ENCODE measurements at places on chromosomes 5 and 9.

DNA sequence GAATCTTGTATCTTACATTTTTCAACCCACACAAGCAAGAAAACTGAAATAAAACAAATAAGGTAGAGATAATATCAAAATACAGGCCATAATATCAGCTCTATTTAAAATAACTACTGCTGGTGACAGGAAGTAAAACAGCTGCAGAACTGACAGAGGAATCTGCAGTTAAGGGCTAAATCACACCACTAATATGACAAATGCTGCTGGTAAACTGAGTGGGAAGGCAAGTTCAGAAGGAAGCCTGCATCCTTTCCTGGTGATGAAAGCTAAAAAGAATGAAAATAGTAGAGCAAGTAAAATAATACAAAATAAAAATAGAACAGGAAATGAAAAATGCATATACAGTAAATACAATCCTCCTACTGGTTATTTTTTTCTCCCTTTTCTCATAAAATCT, 1293.7 kb upstream of the C9orf72 start:
- no peak for DNase-seq

DNA sequence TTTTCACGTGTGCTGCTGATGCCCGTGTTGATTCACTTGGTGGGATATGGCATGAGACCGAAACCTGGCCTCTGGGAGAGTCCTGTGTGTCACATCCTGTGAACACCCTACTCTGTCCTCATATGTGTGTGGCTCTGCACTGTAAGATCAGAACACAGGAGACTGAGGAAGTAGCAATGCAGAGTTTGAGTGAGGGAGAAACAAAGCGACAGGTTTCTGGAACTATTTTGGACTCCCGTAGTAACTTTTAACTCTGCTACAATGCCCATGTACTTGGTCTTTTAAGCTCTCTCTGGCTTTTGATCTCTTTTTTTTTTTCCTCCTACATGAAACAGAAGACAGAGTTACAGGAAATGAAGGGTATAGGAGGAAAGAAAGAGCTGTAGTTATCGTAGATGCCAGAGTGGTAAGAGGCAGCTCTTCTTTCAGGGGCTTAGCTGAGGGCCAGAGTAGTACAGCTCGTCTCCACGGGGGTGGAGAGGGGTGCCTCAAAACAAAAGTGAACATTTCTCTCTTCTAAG, 26.6 kb downstream of the GRAMD2B start:
- peak; percentile 37 for DNase-seq

- no peak for DNase-seq
These were observed 28.5 kb upstream of the NKD2 start for GRCh38 chr5:980001-980588.

GRCh38 chr9:36141288-36141687, 4.8 kb downstream of the GLIPR2 start:
- DNase-seq, result no peak

DNA sequence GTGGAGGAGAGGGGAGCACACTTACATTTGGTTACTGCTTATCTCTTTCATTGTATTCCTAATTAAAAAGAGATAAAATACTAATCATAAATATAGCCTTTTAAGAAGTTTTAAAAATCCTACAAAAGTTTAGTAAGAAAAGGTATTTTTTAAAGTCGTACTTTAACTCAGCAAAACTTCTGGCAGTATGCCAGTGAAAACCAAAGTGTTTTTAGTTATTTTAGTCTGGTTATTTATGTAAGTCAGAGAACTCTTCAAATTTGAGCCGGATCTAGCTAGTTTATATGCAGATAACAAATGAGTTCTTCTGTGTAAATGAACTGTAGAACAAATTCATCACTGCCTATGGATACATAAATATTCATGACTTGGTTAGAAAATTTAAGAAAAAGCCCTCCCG, 36.5 kb upstream of the ANKDD1B start:
- no peak for DNase-seq

DNA sequence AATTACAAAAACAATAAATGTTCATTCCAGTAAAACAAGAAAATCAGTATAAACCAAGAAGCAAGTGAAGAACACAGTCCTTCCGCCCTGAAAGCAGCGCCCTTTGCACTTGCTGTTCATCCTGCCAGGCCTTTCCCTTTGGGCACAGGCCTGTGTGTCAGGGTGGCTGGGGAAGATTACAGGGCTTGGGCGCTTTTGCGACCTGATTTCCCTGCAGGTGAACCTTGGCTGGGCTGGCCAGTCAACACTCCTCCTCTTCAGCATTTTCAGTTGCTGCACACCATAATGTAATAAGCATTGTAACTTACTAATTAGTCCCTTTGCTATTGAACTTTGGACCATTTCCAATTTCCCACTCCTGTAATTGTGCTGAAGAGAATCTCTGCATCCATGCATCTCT, 38.6 kb upstream of the TDRD7 start:
- no peak for DNase-seq

DNA sequence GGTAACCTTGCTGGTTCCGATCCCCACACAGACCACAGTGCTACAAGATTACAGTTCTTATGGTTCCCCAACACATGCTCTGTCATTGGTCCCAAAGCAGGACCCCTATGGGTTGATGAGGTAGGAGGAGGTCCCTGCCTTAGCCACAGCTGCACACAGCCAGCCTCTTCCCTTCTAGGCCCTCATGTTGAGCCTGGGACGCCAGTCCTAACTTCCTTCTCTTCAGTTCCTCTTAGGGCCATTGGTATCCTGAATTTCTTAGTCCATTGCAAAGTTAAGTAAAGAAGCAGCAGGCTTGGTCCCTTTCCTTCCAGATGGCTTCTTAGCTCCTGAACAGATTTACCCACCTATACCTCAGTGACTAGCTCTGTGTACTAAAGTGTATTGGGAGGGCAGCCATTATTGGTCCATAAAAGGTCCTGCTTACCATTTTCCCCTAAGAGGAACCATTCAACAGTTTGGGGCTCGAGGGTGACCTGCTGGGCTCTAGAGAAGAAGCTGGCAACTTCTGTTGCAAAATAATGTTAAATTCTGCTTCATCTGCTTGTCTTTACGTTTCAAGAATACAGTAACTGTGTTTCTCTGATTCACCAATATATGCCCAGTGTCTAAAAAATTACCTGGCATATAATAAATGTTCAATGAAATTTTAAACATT, 50.2 kb downstream of the PDCD1LG2 start:
- DNase-seq, result no peak

- DNase-seq, result no peak
These were observed 48.7 kb downstream of the TNC start for GRCh38 chr9:115069302-115069701.

DNA sequence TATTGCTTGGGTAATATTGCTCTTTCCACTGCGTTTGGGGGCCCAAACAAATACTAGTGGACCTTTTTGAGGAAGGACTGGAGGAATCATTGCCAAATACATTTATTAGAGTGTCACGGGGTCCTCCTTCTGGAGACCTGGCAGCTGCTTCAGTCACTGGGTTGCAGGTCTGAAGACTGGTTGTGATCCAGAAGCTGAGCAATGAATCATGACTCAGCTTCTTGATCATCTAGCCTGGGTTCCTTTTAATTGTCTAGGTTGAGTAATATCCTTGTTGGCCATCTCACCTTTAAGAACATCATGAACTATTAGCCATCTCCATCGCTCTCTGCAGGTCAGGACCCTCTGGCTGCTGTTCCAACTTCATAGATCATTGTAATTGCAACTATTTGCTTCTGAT, 15.4 kb upstream of the UBAP1 start:
- no peak for DNase-seq

DNA sequence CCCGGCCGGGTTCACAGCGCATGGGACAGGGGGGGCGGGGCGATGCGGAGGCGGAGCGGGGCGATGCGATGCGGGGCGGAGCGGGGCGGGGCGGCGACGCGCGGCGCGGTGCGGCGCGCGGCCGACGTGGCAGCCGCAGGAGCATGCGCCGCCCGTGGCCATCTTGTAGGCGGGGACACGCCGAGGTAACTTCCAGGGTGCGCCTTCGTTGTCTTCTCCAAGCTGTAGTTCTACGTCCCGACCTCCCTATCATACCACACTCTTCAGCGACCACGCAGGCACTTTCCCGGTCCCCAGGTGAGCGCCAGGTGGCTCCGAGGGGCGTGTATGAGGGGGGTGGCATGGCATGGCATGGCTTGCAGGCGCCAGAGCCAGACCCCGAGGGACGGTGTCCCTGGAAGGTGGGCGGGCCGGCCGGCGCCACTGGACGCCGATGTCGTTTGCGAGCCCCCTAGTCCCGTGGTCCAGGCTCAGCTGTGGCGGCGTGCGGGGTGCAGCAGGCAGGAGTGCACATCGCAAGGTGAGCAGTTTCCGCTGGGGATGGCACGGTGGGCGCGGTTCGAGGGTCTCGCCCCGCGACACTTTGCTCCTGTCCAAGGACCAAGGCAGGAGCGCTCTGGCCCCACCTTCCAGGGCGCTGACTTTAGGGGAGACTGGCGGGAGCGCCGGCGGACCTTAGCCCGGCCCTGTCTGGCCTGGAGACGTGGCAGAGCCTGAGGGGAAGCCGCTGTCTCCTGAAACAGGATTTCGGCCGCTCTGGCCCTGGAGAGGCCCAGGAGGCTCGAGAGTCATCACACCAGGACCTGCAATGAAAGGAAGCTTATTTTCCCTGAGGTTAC, at the start of gene PRRC1:
PRRC1 (plus strand) TSS at position 161 of the 839 bp plus-strand sequence. CDS start 5,840 bp downstream, outside the sequence.
- DNase-seq, result peak; percentile 92

GRCh38 chr9:98173181-98173580, 19.3 kb downstream of the CORO2A start:
- DNase-seq, result no peak

DNA sequence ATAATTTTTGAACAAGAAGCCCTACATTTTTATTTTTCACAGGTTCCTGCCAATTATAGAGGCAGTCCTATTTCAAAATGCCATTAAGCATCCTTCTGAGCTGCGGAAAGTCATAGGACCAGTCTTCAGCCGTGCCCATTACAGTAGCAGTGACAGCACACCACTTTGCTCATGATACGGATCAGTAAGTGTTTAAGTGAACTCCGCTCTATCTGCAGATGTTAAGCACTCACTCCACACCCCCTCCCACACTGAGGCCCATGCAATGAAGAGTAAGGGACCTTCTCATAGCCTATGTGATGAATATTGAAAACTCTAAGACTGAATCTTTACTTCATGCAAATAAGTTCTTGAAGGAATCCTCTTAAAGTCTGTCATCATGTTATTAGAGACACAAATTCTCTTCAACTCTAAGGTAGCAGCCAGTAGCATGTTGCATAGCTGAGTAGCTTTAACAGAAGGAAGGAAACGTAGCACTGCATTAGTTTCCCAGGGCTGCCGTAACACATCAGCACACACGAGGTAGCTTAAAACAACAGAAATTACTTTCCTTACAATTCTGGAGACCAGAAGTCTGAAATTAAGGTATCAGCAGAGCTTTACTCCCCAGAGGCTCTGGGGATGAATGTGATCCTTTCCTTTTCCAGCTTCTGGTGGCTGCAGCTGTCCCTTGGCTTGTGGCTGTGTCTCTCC, 20.3 kb upstream of the TAF11L2 start:
- DNase-seq, result no peak

GRCh38 chr5:53160895-53161294, 51.3 kb upstream of the MOCS2 start:
- no peak for DNase-seq

DNA sequence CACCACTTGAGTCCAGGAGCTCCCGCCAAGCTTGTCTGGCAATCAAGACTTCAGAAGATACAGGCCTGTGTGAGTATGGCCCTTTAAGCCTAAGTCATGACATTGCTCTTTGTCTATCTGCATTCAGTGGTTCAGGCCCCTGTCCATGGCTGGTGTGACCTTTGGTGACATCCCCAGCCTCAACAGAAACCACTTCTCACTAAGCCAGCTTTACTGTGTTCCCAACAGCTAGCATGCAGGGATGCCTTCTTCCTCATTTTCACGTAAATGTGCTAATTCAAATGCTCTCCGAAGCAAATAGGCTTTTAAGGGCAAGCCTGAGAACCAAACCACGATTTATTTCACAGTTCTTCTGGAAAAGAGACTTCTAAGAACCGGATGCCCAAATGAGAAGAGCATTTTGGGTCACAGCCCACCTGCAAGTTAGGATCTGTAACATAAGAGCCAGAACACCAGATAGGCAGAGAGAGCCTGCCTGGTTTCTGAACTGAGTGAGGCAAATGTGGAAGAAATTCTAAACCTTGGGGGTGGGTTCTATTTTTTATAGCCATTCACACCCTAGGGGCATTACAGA, 14.9 kb downstream of the CD180 start:
- no peak for DNase-seq

DNA sequence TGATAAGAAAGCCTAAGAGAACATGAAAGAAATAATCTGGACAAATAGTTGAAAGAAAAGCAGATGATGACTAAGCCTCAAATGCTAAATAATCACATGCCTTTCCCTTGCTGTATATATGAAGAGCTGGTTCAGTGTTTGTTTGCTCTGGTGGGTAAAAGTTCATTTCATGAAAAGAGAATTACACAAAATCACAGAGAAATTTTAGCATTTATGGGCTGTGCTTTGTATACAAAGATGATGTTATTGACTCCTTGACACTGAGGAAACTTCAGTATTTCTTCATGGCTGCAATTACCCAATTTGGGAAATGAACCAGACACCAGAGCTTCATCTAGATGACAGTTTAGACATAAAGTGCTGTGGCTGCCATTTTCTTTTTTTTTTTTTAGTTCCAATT, 527.2 kb downstream of the NR2F1-AS1 start:
- no peak for DNase-seq

DNA sequence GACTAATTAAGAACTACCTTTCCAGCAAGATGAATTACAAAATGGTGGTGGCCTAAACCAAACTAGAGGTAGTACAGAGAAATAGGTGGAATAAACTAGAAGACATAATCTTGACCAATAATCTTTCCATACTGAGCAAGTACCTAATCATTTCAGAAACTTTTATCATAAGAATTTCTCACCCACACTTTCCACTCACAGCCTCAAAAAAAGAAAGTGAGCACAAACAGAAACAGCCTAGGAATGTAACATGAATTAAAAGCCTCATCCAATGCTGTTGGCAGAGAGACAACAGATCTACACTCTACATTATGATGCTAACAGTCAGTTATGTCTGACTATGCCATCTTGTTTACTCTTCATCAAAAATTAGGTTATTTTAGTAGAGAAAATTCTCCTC, 1.3 kb downstream of the RNF38 start:
- no peak for DNase-seq

DNA sequence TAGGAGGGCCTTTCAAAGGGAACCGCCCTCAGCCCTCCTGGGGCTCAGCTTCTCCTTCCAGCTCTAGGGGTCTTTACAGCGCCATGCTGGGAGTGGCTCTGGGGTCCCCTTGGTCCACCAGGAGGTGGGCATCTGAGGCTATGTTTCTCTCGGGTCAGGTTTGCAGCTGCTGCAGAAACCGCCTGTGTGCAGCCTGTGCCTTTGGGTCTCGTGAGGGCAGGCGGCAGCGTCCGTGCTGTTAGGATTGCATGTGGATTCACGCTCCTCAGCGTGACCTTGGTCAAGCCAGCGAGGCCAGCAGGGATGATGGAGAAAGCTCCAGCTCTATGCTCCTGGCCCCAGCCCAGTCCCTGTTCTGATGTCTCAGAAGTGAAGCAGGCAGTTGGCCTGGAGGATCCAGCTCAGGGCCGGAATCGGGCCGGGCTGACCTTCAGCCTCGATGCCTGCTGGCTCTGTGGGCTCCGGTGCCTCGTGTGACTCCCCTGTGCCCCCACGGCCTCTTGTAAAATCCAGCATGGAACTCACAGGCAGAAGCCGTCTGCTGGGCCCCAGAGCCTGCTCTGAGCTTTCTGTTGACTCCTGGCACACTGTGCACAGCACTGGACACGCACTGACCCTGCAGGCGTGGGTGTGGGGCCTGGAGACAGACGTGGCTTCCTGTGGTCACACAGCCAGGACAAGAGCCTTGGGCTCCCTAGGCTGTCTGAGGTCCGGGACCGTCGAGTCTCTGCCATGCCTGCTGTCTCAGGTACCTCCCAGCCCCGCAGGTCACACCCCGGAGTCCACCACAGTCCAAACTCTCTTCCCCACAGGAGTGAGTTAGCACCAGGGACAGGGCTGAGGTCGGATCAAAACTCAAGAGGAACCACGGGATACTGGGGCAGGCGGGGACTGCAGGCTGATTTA, 54.3 kb downstream of the TRIP13 start:
- no peak for DNase-seq

Measured in GM10248 (cell line).